ENCODE measurements at places on chromosomes 3 and 15. TPM values are rescaled to one million over a fixed set of nuclear protein-coding genes. Genes with fewer than 3 reads are reported as not detected.

DNA sequence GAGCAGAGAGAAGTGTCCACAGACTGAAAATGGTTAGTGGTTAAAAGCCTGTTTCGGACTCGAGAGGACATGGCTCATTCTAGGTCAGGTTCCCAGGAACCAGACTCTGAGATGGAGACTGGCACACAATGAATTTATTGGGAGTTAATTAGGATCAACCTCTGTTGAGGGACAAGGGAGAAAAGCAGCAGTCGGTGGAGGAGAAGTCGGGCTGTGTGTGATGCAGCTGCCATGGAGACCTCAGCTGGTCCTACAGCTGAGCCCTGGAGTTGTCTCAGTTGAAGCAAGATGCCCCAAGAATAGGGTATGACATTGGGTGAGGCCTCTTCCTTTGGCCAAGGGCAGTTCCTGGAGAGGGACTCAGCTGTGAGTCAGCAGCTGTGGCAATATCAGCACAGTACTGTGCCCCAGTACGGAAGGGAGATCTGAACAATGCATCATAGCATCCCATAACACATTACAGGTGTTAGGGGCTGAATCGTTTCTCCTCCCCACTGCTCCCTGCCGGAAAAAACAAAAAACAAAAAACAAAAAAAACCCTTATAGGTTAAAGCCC, 105.4 kb downstream of the ABHD5 start:
- H3K27me3 ChIP-seq, result peaks cover 18% of the 10 kb centered on the region
- no peaks in the 10 kb centered on the region for H3K4me1 ChIP-seq
- H3K4me3 ChIP-seq, result no peak overlapping the region
- H3K27ac ChIP-seq, result no peak overlapping the region

Gene LRRC2
- total RNA-seq, result 2.2 TPM

Gene IGSF11
- not detected for total RNA-seq

DNA sequence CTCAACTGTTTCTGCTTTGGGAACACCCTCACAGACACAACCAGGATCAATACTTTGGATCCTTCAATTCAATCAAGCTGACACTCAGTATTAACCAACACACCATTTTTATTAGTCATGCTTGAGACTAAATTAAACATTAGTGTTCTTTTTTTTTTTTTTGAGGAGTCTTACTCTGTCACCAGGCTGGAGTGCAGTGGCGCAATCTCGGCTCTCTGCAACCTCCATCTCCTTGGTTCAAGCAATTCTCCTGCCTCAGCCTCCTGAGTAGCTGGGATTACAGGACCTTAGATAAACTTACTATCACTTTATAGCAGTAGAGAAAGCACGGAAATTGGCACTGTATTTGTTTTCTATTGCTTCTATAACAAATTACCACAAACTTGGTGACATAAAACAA, 2.0 kb upstream of the RAB11A start:
- no peaks in the 10 kb centered on the region for H3K27me3 ChIP-seq
- peaks cover 13% of the 10 kb centered on the region for H3K4me1 ChIP-seq
- H3K27ac ChIP-seq, result no peak overlapping the region

- no peak for DNase-seq
- H3K36me3 ChIP-seq, result no peaks in the 10 kb centered on the region
- H3K4me1 ChIP-seq, result peaks cover 11% of the 10 kb centered on the region
- no peak overlapping the region for H3K4me3 ChIP-seq
- H3K27me3 ChIP-seq, result peaks cover 4% of the 10 kb centered on the region
- H3K27ac ChIP-seq, result no peak overlapping the region
Observed at GRCh38 chr15:74400915-74401757, 32.6 kb downstream of the SEMA7A start.

Gene LRRIQ4
- not detected for total RNA-seq

DNA sequence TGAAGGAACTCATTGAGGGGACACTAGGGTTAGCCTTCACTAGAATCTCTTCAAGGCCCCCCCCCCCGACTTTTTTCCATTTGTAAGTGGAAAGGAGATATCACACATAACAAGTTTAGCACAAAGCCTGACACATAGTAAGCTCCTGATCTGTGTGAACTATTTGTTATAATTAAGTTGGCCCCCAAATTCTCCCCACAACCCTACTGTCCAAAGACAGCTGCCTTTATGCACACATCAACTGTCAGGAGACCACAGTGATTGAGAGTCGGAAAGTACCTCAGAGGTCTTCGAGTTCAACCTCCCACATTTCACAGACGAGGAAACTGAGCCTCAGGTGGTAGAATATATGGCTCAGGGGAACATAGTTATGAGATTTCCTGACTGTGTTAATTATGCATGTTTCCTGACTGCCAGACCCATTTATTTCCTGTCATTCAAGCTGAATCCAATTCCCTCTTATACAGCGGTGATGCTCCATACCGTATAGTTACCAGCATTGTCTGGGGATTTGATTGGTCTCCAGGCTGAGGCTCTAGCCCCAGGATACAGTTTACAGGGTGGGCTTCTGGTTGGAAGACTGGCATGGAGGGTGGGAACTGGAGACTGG, 227.4 kb upstream of the CMC1 start:
- H3K36me3 ChIP-seq, result no peaks in the 10 kb centered on the region
- H3K4me1 ChIP-seq, result no peaks in the 10 kb centered on the region
- no peaks in the 10 kb centered on the region for H3K27me3 ChIP-seq
- DNase-seq, result no peak
- no peak overlapping the region for H3K27ac ChIP-seq
- H3K4me3 ChIP-seq, result no peak overlapping the region

DNA sequence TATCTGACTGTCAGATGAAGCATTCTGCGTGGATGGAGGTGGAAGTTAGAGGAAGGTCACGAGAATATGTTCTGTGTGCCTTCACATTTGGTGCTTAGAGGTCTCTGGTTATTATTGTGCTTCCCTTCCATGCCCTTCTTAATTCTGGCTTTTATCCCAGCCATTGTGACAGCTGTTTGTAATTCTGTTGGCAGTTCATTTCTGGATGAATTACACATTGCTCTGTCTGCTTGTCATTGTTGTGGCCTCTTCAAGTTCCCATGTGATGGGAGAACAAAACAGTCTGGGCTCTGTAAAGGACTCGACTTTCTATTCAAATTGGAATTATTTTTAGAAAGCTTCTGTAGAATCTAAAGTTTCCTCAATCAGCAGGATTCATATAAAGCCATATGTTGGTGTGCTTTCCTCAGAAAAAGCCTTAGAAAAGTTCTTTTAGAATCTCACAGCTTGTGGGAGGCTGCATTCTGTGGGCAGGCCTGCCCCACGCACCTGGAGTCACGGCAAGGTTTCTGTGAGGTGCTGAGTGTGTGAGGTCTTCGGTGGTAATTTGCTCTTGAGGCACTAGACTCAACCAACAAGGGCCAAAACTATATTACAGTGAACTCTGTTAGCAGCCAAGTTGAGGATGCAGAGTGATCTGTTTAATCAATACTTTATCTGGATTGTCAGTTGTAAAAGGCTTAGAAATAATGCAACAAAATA, 397.4 kb upstream of the AZI2 start:
- no peak overlapping the region for H3K4me3 ChIP-seq
- H3K4me1 ChIP-seq, result peaks cover 10% of the 10 kb centered on the region
- no peak for DNase-seq
- no peaks in the 10 kb centered on the region for H3K27me3 ChIP-seq

Gene MORC1
- not detected for total RNA-seq

Gene TMEM115
- 50.4 TPM for total RNA-seq

DNA sequence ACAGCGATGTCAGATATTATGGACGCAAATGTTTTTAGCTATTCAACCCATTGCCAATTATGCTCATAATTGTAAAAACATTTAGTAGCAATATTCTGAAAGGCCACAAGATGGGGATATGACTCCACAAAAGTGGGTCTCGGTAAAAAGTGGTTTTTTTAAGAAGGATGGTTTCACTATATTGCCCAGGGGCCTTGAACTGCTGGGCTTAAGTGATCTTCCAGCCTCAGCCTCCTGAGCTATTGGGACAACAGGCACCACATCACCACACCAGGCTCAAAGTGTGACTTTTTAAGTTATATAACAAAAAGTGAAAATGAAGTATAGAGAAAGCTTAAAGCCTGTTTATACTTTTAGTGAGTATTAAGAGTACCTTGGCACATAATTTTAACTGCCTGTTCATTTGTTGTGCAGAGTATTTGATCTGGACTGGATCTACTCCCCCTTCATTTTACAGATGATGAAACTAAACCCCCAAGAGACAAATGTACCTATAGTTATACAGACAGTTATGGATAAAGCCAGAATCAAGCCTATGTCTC, 9.4 kb downstream of the NAA50 start:
- H3K27ac ChIP-seq, result peak overlapping the region; percentile 60
- H3K36me3 ChIP-seq, result no peaks in the 10 kb centered on the region
- H3K4me3 ChIP-seq, result no peak overlapping the region
- H3K27me3 ChIP-seq, result no peaks in the 10 kb centered on the region
- no peak for DNase-seq

Gene DPPA2
- not detected for total RNA-seq

DNA sequence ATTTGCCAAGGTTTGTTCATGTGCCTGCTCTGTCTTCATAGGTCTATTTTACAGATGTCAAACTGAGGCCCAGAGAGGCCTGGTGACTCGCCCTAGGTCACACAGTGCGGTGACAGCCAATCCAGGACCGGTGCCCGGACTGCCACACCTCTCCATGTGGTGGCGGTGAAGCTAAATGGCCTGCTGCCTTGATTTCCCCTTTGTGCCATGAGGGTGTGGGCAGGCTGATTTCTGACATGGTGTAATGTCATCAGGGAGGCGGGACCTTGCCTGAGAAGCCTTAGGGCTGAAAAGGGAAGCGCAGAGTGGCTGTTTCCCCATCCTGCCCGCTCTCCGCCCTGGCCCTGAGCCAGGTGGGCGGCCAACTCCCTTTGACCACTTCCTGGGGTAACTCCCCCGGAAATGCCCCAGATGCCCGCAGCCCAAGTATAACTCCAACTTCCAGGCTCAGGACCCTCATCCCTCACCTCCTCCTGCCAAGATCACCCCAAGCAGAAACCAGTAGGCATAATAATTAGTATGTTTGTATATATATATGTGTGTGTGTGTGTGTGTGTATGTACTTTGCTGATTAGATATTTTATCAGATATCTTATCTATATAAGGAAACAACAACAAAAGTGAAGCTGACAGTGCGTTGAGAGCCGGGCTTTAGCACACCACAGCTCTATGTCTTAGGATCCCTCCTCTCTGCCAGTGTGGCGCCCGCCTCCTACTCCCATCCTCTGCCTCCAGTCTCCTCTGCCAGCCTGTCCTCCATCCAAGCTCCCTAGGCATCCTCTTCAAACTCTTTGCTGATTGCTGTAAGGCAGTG, 63.9 kb downstream of the IQSEC1 start:
- no peak overlapping the region for H3K4me3 ChIP-seq
- H3K27ac ChIP-seq, result no peak overlapping the region
- DNase-seq, result peak; percentile 69
- H3K36me3 ChIP-seq, result peaks cover 2% of the 10 kb centered on the region

GRCh38 chr3:30040126-30040525, 566.3 kb upstream of the TGFBR2 start:
- H3K4me3 ChIP-seq, result no peak overlapping the region
- H3K27ac ChIP-seq, result no peak overlapping the region
- H3K4me1 ChIP-seq, result peaks cover 2% of the 10 kb centered on the region

DNA sequence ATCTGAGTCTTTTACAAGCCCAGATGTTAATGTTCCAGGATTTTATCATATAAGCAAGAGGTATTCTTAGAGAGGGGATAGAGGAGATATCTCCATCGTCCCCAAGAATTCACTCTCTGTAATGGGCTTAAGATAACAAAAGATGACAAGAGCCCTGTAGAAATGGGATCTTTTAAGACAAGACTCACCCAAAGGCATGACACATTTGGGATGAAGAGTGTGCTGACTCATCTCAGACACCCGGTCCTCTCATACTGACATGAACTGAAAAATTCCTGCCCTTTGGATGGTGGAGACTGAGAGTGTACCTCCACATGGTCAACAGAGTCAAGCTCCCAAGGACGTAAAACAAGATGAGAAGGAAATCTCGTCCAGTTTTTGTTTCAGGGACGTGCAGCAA, 11.0 kb downstream of the LEKR1 start:
- H3K4me3 ChIP-seq, result no peak overlapping the region
- H3K36me3 ChIP-seq, result no peaks in the 10 kb centered on the region
- no peak for DNase-seq
- peaks cover 3% of the 10 kb centered on the region for H3K4me1 ChIP-seq

DNA sequence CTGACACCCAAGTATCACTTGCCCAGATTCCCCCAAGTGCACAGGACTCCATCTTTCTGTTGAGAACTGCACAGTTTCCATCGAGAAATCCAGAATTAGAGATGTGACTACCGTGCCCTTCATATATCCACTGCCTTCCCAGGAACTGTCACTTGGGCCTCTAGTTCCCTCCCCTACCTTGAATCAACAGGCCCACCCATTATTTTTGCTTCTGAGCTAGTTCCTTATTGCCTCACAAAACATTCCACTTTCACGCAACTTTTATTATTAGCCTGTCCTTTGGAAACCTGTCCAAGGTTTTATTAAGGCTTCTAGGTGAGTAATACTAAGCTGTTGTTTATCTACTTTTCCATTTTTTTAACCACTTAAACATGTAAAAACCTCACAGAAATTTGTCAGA, 17.1 kb upstream of the SLC30A4 start:
- DNase-seq, result no peak
- no peaks in the 10 kb centered on the region for H3K36me3 ChIP-seq
- peaks cover 6% of the 10 kb centered on the region for H3K4me1 ChIP-seq
- H3K27me3 ChIP-seq, result no peaks in the 10 kb centered on the region
- H3K27ac ChIP-seq, result no peak overlapping the region

DNA sequence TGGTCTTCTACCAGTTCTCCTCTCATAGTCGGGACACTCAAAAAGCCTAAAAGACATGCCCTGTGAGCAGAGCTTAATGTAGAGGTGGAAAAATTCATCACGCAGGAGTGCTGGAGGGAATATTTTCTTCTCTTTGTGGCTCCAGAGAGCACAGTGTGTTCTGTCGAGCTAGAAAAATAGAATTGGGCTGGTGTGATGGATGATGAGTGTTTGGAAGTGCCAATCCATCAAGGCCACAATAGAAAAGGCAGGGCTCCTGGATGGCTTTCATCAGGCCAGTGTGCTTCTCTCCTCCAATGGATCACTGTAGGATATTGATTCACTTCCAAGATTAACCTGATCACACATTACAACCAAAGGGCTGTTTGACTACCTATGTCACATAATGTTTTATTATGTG, 65.7 kb downstream of the CD47 start:
- H3K4me1 ChIP-seq, result peaks cover 14% of the 10 kb centered on the region
- H3K27ac ChIP-seq, result no peak overlapping the region

Gene PLD1
- 16.4 TPM for total RNA-seq

Gene IL16
- 2.0 TPM for total RNA-seq

Gene SPATA12
- not detected for total RNA-seq

- no peaks in the 10 kb centered on the region for H3K27me3 ChIP-seq
- H3K4me3 ChIP-seq, result no peak overlapping the region
- no peaks in the 10 kb centered on the region for H3K36me3 ChIP-seq
Observed at GRCh38 chr3:158403013-158403412, 168.0 kb upstream of the MLF1 start.

Gene NDN
- total RNA-seq, result 50.4 TPM

Gene ZNF860
- 1.5 TPM for total RNA-seq

Gene SMAD6
- 29.0 TPM for total RNA-seq

Gene FAM240A
- not detected for total RNA-seq

GRCh38 chr3:162597226-162597625, 1100.6 kb downstream of the OTOL1 start:
- H3K27me3 ChIP-seq, result no peaks in the 10 kb centered on the region
- no peak for DNase-seq
- no peaks in the 10 kb centered on the region for H3K36me3 ChIP-seq
- no peak overlapping the region for H3K4me3 ChIP-seq

GRCh38 chr3:111923095-111923771, 55.6 kb upstream of the ABHD10 start:
- H3K36me3 ChIP-seq, result peaks cover 51% of the 10 kb centered on the region
- H3K27ac ChIP-seq, result peak overlapping the region; percentile 63
- H3K27me3 ChIP-seq, result no peaks in the 10 kb centered on the region
- DNase-seq, result no peak
- no peak overlapping the region for H3K4me3 ChIP-seq
